ENCODE measurements at places on chromosomes 2 and 18. TPM values are rescaled to one million over a fixed set of nuclear protein-coding genes. Genes with fewer than 3 reads are reported as not detected.

DNA sequence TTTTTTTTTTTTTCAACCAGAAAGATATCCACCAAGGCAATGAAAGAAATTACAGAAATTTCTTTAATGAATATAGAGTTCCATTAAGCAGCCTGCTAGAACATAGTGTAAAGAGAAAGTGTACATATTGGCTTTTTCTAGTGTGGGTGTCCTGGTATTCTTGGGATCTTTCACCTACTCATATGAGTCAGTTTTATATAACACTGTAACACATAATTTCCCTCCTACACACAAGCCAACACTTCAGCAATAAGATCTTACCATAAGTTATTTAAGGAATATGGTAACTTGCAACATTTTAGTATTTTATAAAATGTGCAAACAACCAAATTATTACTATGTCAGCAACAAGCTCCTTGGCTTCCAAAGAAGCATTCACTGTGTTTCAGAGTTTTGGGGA lies 59.9 kb downstream of the ZRANB3 start:
- DNase-seq, result no peak

GRCh38 chr2:200702646-200703118 lies 109.0 kb upstream of the BZW1 start:
- no peak for DNase-seq

DNA sequence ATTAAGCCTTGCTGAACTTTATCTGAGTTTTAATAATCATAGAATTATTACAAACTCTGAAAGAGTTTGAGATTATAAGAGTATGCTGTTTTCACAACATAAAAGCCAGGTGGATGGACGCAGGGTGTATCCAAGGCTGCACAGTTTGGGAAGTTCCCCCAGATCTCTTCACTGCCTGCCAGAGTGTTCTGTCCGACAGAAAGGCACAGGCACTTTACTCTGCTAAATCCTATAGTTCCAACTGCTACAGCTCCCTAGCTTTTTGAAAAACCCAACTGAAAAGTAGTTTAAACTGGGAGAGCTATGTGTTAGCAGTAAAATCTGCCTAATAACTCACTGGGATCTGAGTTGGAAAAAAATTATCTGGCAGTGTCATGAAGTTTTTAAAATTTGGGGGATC lies 38.0 kb downstream of the MFSD6 start:
- DNase-seq, result no peak

DNA sequence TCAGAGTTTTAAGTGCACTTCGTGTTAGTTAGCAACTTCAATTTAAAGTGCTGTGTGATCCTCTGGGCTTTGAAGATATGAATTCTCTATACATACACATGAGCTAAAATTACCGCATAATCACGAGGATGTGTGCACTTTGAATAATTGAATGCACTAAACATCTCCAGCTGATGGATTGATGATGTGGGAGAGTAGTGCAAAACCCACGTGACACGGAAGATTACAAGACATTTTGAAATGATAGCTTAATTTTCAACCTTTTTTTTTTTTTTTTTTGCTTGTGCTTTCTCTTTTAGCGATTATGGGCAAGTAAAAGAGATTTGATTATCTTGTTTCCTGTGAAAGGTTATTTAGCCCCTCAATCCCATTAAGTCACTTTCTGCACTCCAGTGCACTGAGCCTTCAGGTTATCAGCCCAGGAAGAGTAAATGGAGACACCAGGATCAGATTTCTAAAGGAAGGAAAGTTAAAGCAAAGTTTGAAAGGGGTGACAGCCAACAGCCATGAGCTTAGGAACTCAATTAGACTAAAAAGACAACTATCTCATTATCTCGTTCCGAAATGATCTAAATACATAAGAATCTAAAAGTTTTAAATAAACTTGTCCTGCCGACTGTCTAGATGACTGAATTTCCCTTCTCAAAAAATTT lies 81.6 kb downstream of the CDK15 start:
- no peak for DNase-seq

- no peak for DNase-seq
Observed at GRCh38 chr2:5766056-5766455, 73.9 kb downstream of the SOX11 start.

GRCh38 chr2:73031725-73032701 lies 39.5 kb downstream of the SFXN5 start:
- no peak for DNase-seq

VIL1 gene
- 7.0 TPM for total RNA-seq

CCDC102B gene
- total RNA-seq, result 0.78 TPM
